ENCODE measurements at places on chromosomes 16 and 17.

- no peak for DNase-seq
These were observed 15.3 kb downstream of the MLYCD start for GRCh38 chr16:83914091-83914710.

GRCh38 chr17:28469376-28469775 lies 4.1 kb upstream of the SLC13A2 start:
- no peak for DNase-seq

DNA sequence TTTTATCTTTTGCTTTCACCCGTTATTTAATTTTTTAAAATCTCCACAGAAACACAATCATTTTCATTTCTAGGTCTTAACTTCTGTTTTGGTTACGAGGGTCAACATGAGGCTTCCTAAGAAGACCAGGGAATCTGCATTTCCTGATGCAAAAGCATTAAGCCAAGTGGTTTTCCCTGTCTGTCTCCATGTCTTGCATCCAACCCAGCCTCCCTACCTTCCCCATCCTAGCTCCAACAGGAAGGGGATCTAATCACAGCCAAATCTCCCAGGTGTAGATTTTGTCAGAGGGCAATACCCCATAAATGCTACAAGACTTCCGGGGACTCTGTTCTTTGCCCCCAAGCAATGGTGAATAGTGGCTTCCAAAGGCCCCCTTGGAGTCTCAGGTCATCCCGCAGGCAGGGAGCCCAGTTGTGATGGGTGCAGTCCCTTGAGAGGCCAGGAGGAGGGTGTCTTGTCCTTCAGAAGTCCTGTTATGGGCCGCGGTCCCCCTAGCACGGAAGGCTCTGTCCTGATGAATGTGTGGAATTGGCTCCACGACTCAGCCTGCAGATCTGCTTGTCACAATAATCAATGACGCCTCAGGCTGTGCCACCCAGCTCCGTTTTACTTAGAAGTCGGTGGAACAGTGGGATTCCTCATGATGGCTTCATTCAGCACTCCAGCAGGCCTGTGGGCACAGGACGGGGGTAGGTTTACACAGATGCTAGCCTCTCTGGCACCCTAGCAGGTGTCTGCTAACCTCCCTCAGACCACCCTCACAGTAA lies 141.1 kb downstream of the RGS9 start:
- peak; percentile 79 for DNase-seq

- no peak for DNase-seq
These were observed 642 bp downstream of the MT1F start for GRCh38 chr16:56658327-56658875.

DNA sequence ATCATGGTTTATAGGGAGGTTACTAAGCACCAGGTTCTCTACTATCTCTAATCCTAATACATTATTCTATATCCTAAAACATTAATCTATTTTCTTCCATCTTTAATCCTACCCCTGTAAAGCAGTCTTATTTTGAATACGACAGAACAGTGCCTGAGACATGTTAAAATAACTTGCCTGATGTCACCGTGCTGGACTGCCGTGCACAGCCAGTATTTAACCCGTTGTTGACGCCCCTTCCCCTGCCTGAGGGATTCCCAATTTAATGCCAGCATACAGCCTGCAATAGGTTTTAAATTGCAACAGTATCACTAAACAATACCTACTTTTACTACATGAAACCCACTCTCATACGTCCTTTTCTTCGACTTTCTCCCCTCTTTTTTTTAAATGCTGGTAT lies 133.3 kb downstream of the PARN start:
- no peak for DNase-seq

DNA sequence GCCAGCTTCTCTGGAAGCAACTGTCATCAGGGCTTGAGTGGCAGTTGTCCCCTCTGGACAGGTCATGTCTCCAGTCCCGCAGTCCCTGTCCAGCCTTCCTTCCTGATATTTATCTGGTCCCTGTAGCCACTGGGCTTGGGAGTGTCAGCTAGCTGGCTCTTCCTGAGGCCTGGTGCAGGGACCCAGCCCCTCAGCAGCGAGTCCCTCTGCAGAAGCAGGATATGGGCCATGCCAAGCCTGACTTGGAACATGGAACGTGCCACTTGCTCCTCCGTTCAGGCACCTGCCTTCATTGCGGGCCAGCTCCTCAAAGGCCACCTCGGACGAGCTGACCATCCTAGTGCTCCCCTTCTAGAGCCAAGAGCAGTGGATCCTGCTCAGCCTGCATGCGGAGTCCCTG lies 26.3 kb downstream of the DRC3 start:
- no peak for DNase-seq

DNA sequence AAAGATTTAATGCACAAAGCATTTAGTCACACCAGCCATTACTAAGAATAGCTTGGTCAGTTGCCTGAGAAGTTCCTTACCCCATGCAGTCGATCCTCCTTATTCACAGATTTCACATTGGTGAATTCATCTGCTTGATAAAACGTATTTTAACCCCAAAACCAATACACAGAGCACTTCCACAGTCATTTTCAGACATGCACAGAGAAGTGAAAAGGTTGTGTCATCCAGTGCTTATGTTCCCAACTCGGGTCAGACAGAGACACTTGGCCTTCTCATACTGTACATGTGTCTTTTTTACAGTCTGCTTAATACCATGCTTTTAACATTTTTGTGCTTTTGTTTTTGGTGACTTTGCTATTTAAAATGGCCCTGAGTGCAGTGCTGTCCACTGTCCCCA lies 219.7 kb downstream of the SPECC1 start:
- DNase-seq: peak; percentile 34

DNA sequence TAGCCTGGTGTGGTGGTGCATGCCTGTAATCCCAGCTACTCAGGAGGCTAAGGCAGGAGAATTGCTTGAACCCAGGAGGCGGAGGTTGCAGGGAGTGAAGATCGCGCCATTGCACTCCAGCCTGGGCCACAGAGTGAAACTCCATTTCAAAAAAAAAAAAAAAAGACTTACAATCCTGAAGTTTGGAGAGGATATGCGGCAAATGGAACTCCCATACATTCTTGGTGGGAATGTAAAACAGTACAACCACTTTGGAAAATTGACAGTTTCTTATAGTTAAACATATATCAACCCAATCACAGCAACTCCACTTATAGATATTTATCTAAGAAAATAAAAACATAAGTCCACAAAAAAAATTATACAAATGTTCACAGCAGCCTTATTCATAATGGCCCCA lies 11.9 kb downstream of the GFOD2 start:
- DNase-seq: no peak

- no peak for DNase-seq
These were observed 23.4 kb downstream of the NGFR start for GRCh38 chr17:49518346-49519078.

DNA sequence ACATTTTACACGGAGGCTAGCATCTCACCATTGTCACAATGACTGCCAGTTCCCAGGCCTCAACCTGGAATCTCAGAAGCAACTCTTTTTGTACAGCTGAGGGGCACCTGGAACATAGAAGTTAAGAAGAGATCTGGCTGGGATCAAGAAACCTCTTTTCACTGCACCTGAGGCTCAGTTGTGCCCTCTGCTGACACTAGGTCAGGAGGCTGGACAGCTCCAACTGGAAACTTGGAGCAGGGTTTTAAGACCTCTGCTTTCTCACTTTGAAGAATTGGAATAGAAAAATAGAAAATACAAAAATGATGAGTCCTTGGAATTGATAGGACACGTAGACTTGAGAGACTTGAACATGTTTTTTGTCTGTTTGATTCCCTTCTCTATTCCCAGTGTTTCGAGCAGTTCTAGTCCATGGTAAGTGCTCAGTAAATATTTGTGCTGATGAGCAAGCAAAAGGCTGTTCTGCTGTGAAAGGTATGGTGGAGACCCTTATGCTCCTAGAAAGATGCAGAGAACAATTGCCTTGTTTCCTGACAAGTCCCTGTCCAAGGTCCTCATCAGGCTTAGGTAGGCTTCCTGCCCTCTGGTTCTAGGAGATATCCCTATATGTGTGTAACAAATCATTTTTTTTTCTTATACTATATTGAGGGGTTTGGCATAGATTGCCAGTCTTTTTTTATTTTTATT lies 13.6 kb upstream of the PPM1D start:
- no peak for DNase-seq

- no peak for DNase-seq
These were observed 159.1 kb upstream of the CDH11 start for GRCh38 chr16:65280845-65281512.

- peak; percentile 66 for DNase-seq
These were observed 7.2 kb downstream of the CPPED1 start for GRCh38 chr16:12796498-12796897.

GRCh38 chr16:48153774-48154173 lies 2.0 kb downstream of the ABCC12 start:
- no peak for DNase-seq

DNA sequence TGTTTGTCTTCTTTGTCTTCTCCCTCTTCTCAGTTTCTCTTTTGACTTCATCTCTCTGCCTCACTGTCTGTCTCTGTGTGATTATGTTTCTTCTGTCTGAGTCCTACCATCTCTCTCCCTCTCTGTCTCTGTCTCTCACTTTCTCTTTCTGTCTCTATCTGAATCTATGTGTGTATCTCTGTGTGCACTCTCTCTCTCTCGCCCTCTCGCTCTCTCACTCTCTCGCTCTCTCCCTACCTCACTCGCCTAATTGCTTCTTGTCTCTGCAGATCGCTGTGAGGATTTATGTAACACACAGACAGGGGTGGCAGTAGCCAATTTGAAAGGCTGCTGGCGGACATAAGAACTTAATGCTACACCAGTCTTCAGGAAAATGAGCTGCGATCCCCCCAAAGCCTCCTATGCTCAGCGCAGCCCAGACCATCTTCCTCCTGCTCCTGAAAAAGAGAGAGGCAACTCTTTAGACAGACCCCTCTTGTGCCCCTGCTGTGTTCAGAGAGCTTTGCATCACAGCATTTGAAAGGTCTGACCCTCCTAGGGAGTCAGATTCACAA lies 140.9 kb downstream of the CCT6B start:
- DNase-seq: no peak

DNA sequence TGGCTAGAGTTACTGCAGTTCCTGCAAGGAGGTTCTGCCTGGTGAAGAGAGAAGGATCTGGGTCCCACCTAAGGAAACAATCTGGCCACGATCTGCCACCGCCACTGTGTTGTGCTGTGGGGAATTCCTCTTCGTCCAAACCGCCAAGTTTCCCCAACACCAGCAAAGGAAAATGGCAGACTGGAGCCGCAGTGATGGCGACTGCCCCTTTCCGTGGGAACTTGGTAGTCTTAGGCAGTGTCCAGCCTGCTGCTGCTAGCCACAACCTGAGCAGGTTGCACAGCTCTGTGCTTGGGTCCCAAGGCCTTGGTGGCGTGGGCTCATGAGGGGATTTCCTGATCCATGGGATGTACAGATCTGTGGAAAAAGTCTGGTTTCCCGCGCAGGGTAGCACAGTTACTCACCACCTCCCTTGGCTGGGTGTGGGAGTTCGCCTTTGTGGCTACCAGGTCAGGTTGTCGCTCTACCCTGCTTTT lies 28.6 kb downstream of the NFATC3 start:
- no peak for DNase-seq

GRCh38 chr17:36975922-36976515 lies 27.3 kb downstream of the AATF start:
- DNase-seq: no peak

- peak; percentile 71 for DNase-seq
These were observed at the start of gene NME3 for GRCh38 chr16:1771188-1771863. NME3 (minus strand) TSS chr16:1771543; CDS start chr16:1771534, 9 bp downstream.

- DNase-seq: no peak
These were observed 31.0 kb downstream of the CTCF start for GRCh38 chr16:67593288-67593687.

DNA sequence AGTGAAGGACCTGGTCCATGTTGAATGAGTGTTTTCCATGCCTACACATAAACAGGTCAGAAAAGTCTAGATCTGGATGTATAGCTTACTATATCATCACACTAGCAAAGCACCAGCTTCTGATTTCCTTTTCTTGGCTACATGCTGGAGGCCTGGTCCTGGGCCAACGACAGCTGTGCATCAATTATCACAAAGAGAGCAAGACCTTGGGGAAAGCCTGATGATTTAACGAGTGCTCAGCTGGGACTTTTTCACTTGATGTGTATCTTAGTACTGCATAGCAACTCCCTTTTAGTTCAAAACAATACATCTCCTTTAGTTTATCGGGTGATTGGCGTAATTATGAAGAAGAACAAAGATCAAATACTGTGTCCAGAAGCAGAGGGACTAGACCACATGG lies 358.2 kb downstream of the KIF2B start:
- no peak for DNase-seq

- no peak for DNase-seq
These were observed 32.4 kb upstream of the METTL9 start for GRCh38 chr16:21566891-21567414.

DNA sequence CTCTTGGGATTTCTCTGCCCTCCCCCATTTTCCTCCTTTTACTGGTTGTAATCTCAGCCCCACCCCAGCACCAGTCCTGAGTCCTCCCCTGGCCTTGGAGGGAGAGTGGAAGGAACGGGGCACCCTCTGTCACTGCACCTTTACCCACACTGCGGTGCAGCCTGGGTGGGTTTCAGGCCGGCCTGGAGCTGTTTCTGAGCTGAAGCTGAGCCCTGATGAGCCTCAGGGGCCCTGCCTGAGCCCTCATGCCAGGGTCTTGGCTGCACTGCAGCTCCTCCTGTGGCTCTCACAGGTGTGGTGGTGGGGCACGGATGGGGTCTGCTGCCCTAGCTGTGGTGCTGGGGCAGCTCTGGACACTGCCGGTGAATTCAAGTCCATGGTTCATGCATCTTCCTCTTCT lies 34.5 kb downstream of the RNF213 start:
- no peak for DNase-seq

DNA sequence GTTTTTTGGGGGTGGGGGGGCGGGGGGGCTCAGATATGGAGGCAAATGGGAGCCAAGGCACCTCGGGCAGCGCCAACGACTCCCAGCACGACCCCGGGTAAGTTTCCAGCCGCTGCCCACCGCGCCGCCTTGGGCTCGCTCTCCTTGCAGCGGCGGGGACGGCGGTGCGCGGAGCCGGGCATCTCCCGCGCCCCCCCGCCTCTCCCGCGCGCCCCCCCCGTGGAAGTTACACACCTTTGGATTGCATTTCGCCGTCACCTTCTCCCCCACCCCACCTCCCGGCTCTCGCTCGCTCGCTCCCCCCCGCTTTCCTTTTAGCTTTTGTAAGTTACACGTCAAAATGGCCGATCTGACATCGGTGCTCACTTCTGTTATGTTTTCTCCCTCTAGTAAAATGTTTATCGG lies 387 bp downstream of the MSI2 start:
- DNase-seq: peak; percentile 17

DNA sequence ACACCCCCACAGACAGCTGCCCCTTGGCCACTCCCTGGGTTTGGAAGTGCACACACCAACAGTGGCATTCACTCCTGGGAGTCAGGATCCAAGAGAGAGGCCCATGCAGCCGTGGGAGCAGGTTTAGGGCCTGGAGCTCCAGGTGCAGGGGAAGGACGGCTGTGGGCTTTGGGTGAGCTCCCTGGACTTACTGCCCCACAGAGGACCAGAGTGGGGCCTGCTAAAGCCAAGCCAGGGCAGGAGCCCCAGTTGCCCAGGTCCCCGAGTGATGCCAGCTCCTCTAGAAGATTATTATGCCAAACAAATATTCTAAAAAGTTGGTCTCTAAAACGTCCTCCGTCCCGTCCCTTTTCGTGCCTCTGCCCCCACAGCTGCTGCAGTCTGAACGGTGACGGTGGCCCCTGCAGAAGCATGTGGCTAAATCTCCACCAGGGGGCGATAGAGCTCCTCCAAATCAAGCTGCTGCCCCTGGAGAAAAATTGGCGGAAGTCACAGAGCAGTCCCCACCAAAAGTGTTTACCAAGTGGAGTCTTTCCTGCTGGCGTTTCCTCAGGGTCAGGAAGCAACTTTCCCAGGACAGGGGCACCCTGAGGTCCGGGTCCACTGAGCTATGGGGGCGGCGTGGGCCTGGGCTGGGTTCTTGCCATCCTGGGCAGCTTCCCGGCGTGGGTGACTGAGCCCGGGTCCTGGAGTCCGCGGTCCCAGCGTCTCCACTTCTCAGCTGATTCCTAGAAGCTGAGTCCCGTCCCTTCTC lies 4.2 kb downstream of the ARMC7 start:
- peak; percentile 90 for DNase-seq

All from EH (cell line).